ENCODE measurements at places on chromosomes 5 and 9.

- DNase-seq: no peak
These were observed 23.4 kb downstream of the NREP start for GRCh38 chr5:111733571-111733970.

DNA sequence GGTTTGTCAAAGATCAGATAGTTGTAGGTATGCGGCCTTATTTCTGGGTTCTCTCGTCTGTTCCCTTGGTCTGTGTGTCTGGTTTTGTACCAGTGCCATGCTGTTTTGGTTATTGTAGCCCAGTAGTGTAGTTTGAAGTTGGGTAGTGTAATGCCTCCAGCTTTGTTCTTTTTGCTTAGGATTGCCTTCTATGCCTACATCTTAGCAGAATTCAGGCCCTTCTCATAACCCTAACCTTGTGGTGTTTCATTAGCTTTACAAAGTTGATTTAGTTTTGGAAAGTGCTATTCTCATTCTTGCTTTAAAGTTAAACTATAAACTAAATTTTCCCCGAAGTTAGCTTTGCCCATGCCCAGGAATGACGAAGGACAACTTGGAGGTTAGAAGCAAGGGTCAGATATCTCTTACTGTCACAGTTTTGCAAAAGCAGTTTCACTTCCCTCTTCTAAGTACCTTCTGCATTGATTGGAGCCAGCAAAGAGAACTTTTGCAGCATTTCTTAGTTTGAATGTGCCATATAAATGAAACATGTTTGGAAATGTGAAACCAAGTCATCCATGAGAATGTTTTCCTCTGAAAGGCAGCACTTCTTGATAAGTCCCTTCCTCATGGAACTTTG, 274.3 kb upstream of the DMRT1 start:
- no peak for DNase-seq

GRCh38 chr5:108747774-108748400, at the start of gene FER:
TSS of gene FER (plus strand) at chr5:108747897. CDS start at chr5:108798183, 50,286 bp downstream.
- peak; percentile 8 for DNase-seq

DNA sequence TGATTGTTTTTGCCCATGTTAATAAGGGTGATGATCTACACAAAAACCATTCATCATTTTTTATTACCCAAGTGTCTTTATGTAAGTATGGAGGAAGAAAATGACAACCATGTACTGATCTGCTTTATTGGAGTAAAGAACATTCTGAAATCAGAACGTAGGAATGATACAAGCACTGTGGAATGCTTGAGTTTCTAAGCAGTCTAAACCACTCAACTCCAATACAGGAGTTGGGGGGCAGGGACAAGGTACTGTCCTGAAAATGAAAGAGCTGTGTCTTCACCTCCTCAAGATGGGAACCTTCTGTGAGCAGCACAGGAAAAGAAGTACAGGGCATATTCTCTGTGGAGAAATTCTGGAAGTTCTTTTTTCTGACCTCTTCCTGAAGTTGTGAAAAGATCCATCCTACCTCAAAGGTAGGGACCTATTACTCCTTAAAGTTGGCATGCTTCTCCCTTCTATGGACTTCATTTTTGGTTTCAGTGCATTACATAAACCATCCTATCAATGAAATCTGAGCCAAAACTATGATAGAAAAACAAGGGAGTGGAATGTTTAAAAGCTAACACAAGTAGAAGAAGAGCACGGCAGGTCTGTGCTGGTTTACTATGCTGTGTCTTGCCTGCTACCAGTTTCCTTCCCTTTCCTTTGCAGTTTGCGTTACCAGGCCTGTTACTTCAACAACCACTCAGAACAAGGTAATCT, 202.6 kb downstream of the SEMA5A start:
- DNase-seq: no peak
